NCI-H774 (cell line): ENCODE measurements at places on chromosomes 12 and 14.

DNA sequence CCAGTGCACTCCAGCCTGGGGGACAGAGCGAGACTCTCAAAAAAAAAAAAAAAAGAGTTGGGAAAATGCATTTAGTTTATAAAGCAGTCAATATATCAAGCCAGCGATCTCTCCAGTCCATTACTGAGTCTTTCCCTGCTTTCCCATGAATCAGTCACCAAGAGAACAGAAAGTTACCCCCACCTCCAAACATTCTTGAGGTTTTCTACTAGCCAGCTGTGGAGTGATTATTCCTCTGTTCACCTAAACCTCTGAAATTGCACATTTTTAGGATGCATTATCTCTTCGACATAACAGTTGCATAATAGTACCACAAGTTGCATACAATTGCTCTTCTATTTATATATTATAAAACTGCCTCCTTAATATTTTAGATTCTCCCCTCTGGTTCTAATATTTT lies 134.8 kb upstream of the DIO3 start:
- DNase-seq, result no peak

DNA sequence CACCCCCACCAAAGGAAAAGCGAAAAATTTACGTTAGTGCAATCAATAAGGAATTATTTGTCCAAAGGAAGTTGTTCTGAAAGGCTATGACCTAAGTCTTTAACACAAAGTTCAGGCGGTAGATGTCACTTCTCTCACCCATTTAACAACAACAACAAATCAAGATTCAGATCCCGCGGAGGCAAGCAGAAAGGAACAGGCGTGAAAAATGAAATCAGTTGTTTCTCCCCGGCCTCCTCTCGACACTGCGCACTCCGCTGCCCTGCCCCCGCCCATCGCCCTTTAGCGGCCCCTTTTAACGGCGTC lies 1.4 kb downstream of the DENND5B start:
- no peak for DNase-seq

- peak; percentile 33 for DNase-seq
Observed at GRCh38 chr12:123237646-123238329, 4.6 kb downstream of the MTRFR start.

DNA sequence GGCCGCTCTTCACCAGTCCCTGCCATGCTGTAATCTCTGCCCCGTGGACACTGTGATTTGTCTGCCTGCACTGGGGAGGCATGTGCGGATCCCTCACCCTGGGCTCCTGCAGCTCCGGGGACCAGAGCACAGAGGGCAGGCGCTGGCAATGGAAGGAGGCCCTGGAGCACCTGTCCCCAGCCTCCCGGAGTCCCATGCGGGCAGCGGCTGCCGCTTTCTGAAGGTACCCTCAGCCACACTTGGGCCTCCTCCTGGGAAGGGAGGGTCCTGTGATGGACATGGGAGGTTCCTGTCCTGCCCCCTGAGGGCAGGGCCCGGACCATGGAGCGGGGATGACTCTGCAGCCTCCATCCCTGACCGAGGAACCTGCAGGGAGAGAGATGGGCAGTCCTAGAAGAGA lies 297.4 kb upstream of the SFSWAP start:
- no peak for DNase-seq

DNA sequence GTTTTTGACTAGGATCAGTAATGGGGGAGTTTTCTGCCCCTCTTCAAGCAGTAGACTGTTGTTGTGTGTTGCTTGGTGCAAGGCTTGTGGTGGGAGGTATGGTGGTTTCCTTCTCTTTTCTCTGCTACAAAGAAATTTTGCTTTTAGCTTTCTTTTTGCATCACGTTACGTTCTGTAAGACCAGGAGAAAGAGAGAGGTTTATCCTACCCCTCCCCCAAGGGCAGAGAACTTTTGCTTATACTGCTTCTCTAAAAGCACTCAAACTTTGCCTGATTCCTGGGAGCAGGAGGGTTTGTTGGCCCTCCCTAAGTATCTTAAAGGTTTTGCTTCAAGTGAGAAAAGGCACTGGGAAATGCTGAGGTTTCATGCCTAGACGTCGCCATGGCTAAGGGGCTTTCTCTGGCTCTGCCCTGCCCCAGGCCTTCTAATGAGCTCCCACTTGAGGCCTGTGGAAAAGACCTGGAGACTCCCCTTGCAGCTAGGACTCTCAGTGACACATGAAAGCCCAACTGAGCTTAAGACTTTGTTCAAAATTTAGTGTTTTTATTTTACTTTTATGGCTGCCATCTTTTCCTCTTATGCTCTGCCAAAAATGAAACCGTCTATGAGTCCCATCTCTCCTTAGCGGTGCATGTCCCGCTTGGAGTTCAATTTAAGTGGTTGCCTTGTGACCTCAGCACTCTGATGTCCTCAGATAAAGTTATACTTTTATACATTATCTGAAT lies 49.2 kb downstream of the EIF2S3B start:
- no peak for DNase-seq

GRCh38 chr12:90292183-90292582 lies 583.5 kb upstream of the ATP2B1 start:
- DNase-seq, result no peak

- no peak for DNase-seq
Observed at GRCh38 chr12:122946690-122947341, 19.4 kb downstream of the ABCB9 start.

DNA sequence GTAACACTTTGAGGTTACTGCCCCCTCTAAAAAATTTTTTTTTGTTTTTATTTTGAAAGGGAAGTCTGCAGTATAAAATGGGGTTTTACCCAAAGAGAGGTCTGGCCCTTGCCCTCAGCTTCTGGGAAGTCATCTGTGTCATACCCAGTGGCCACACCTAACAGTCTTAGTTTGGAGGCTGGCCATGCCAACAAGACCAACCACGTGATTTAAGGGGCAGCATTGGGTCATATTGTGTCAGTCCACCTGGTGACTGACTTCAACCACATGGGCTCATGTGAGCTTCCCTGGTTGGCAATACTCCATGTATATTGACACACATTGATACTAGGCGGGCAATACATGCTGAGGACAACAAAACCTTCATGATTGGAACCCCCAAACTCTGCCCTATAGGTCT lies 173.9 kb downstream of the GXYLT1 start:
- no peak for DNase-seq

GRCh38 chr12:31249356-31249755 lies 76.6 kb downstream of the SINHCAF start:
- no peak for DNase-seq

- DNase-seq, result no peak
Observed at GRCh38 chr12:89528434-89528833, 2.6 kb upstream of the POC1B start.
